ENCODE measurements at places on chromosomes 16 and 17.

GRCh38 chr16:75235721-75236193 is 15.7 kb downstream of the BCAR1 start:
- DNase-seq, result no peak

- DNase-seq, result no peak
These were observed 1.2 kb downstream of the ZACN start for GRCh38 chr17:76079956-76080767.

DNA sequence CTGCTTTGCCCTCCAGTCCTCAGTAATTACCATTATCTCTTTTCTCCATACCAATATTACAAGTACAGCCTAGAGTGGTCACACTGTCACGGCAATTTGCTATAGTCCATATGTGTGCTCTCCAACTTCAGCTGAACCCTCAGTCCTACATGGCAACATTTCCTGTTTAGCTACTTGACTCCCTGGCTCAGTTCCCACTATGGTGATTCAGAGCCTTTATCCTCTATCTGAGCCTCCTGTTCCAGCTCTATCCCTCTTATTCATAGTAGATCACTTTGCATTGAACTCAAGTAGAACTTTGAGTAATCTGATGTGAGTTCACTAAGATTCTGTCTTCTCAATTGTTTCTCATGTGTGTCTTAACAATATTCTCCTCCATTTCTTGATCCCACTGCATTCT is 43.7 kb upstream of the GOSR1 start:
- DNase-seq, result peak; percentile 93

DNA sequence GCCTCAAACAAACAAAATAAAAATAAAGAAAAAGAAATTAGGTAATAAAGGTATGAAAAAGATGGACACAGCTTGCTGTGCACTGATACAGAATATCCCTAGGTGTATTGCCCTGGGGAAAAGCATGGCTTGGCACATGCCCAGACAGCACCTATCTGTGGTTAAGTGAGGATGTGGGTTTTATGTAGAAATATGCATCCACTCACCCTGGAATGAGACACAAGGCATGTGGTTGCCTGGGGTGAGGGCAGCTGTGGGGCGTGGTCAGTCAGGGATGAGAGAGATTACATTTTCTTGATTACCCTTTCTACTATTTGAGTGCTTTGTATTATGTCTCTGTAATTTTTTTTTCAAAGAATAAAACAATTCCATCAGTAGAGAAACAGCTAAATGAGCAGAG is 6.9 kb downstream of the PLLP start:
- DNase-seq, result peak; percentile 22

DNA sequence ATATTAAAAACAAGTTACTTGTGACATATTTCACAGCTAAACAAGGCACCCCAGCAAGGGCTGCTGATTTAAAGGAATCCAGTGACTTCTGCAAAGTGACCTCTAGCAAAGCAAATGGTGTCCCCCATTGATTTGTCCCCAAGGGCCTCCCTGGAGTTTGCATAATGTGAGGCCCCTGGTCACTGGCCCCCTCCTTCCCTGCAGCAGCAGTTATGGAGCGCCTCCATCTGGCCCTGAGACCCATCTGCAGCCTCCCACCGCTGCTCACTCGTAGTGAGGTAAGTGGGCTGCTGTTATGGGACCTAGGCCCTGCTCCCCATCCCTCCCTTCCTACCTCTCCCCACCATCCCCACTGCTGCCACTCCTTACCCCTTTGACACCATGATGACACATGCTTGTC is 19.6 kb upstream of the EEF2K start:
- DNase-seq, result no peak
